ENCODE measurements at places on chromosomes 1 and 21. TPM values are rescaled to one million over a fixed set of nuclear protein-coding genes. Genes with fewer than 3 reads are reported as not detected.

DNA sequence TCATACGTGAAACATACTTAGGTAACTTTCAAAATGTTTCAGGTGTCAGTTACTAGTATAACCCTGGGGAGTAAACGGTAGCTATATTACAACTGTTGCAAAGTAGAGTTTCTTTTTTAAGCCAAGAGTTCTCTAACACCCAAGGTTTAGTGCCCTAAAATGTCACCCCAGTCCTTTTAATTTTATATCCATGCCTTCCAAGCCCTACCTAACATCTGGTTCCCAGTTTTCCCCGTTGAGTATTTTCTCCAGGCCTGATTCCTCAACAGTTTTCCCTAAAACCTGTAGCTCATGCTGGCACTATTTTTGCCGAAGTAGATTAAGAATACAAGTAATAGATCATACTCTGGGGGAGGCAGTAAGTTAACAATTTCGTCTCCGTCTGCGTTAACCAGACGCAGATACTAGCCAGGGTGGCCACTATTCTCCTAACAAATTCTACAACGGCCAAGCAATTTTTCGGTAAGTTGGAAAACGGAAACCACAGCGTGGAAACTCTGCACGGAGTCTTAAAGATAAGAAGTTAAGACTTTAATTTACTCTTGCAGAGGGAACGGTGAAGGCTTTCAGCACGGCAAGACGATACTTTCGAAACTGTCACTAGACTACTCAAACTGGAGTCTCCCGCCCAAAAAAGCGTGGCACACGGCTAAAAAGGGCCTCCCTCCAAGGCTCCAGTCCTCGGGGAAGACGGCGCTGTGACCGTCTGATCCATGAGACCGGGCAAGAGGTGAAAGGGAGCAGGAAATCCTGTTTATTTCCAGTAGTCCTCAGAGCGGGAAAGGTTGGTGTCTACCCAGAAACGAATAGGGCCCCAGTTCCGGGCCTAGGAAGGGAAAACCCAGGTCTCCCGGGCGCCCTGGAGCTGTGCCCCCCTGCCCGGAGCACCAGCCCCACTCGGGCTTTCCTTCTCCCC lies 945 bp downstream of the SRSF4 start:
- no peak for DNase-seq
- peak overlapping the region; percentile 94 for H3K4me3 ChIP-seq
- H3K4me1 ChIP-seq, result peaks cover 69% of the 10 kb centered on the region
- H3K36me3 ChIP-seq, result peaks cover 6% of the 10 kb centered on the region
- H3K27me3 ChIP-seq, result peaks cover 9% of the 10 kb centered on the region
- H3K27ac ChIP-seq, result peak overlapping the region; percentile 94

The RAB3B gene
- polyA plus RNA-seq, result not detected

GRCh38 chr1:54310439-54311328 lies 95.5 kb downstream of the SSBP3 start:
- peak; percentile 23 for DNase-seq
- no peaks in the 10 kb centered on the region for H3K36me3 ChIP-seq
- peak overlapping the region; percentile 5 for H3K4me3 ChIP-seq
- H3K4me1 ChIP-seq, result peaks cover 81% of the 10 kb centered on the region
- H3K27ac ChIP-seq, result peak overlapping the region; percentile 62
- no peaks in the 10 kb centered on the region for H3K27me3 ChIP-seq

DNA sequence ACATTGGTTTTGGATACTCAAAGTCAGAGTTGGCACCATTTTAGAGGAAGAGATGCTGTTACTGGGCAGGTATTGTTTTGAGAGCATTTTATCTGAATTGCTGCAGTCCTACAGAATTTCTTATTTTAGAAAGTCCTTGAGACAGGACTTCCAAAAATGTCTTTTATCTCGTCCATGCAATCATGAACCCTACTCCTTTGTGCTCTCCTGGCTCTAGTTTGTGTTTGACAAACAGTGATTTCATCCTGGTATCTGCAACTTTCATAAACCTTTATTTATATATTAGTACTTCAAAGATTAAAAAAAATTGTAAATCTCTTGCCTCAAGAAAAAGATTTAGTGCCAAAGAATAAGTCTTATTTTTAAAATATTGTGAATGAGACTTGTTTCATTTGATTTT lies 4.6 kb upstream of the ARPC5 start:
- no peak overlapping the region for H3K4me3 ChIP-seq
- H3K27me3 ChIP-seq, result peaks cover 9% of the 10 kb centered on the region
- DNase-seq, result no peak
- H3K27ac ChIP-seq, result no peak overlapping the region
- H3K36me3 ChIP-seq, result no peaks in the 10 kb centered on the region
- H3K4me1 ChIP-seq, result peaks cover 15% of the 10 kb centered on the region

DNA sequence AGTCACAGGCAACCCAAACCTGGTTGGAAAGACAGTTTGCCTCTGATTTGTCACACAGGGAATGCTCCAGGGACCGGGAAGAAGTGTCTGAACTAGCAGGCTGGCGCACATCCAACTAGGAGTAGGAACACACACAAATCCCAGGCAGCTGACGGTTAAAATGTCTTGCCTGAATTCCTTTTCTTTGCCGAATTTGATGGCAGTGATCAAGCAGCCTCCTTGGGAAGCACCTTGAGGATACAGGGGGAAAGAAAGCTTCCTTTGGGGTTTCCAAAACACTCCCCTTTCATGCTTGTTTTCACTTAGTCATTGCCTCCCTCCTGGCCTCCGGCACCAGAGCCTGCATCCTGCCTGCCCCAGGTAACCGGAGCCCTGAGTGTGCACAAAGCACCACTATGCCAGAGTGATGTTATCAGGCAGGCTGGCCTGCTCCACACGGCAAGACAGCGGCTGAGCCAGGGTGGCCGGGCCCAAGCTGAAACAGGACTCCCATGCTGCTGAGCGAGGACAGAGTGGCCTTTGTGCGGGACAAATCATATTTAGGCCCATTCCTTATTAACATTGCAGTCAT lies 193.8 kb downstream of the LMX1A start:
- no peaks in the 10 kb centered on the region for H3K4me1 ChIP-seq
- no peak overlapping the region for H3K4me3 ChIP-seq
- no peaks in the 10 kb centered on the region for H3K36me3 ChIP-seq
- DNase-seq, result no peak
- H3K27me3 ChIP-seq, result peaks cover 2% of the 10 kb centered on the region

The HCRTR1 gene
- not detected for polyA plus RNA-seq

The RUNX1 gene
- 10.6 TPM for polyA plus RNA-seq

GRCh38 chr1:160214481-160215140 lies 9.4 kb downstream of the PEA15 start:
- no peak for DNase-seq
- H3K4me3 ChIP-seq, result no peak overlapping the region
- no peak overlapping the region for H3K27ac ChIP-seq
- H3K4me1 ChIP-seq, result peaks cover 8% of the 10 kb centered on the region
- no peaks in the 10 kb centered on the region for H3K27me3 ChIP-seq

- no peak overlapping the region for H3K4me3 ChIP-seq
- no peaks in the 10 kb centered on the region for H3K36me3 ChIP-seq
- DNase-seq, result no peak
Measured at GRCh38 chr1:10704368-10704882, 92.0 kb downstream of the CASZ1 start.

- H3K36me3 ChIP-seq, result no peaks in the 10 kb centered on the region
- peaks cover 4% of the 10 kb centered on the region for H3K27me3 ChIP-seq
- no peaks in the 10 kb centered on the region for H3K4me1 ChIP-seq
- no peak overlapping the region for H3K4me3 ChIP-seq
- H3K27ac ChIP-seq, result no peak overlapping the region
- no peak for DNase-seq
Measured at GRCh38 chr1:61131716-61132115, 49.4 kb downstream of the NFIA start.

DNA sequence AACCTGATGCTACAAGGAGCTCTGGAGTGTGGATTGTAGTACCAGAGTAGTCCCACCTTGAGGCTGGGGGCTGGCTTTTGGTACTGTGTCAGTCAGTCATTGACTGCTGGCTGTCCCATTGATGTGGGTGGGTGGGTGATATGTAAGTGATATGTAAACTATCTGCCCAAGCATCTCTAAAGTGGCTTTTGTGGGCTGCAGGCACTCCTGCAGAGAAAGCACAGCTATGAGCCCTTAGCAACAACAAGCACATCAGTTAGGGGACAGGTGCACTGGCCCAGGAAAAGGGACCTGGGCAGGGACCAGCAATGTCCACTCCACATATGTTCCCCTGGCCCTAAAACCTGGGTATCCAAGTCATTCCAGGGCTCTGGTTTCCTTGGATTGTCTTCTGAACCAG lies 109.9 kb downstream of the TAS1R2 start:
- peaks cover 6% of the 10 kb centered on the region for H3K27me3 ChIP-seq
- no peaks in the 10 kb centered on the region for H3K4me1 ChIP-seq
- H3K4me3 ChIP-seq, result no peak overlapping the region
- H3K36me3 ChIP-seq, result no peaks in the 10 kb centered on the region
- H3K27ac ChIP-seq, result no peak overlapping the region

GRCh38 chr1:170864876-170865538 lies 70.3 kb upstream of the MROH9 start:
- no peak overlapping the region for H3K27ac ChIP-seq
- peaks cover 2% of the 10 kb centered on the region for H3K27me3 ChIP-seq
- no peak for DNase-seq
- H3K4me3 ChIP-seq, result no peak overlapping the region
- no peaks in the 10 kb centered on the region for H3K36me3 ChIP-seq

DNA sequence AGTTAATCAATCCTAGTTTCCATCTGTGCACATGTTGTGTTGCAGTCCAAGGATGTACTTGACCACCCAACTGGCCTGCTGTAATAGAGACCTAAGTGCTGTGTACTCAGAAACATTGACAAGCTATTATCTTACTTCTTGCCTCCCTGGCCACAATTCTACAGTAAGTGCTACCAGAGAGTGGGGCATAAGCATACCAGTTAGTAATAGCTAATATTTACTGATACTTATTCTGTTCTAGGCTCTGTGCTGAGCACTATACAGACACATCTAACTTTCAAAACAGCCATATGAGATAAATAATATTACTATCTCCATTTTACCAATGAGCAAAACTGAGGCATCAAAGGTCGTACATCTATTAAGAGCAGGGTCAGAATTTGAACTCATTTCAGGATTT lies 49.5 kb upstream of the NPL start:
- H3K4me3 ChIP-seq, result no peak overlapping the region
- no peaks in the 10 kb centered on the region for H3K36me3 ChIP-seq
- no peaks in the 10 kb centered on the region for H3K27me3 ChIP-seq
- no peak overlapping the region for H3K27ac ChIP-seq
- no peak for DNase-seq
- H3K4me1 ChIP-seq, result peaks cover 4% of the 10 kb centered on the region

The CLCA4 gene
- not detected for polyA plus RNA-seq

GRCh38 chr1:153818876-153819275 lies 43.7 kb downstream of the SLC27A3 start:
- H3K4me1 ChIP-seq, result no peaks in the 10 kb centered on the region
- H3K4me3 ChIP-seq, result no peak overlapping the region
- DNase-seq, result no peak
- peaks cover 41% of the 10 kb centered on the region for H3K36me3 ChIP-seq
- H3K27ac ChIP-seq, result peak overlapping the region; percentile 71

The LAMC1 gene
- polyA plus RNA-seq, result 0.19 TPM

GRCh38 chr21:35987475-35987874 lies 72.9 kb downstream of the SETD4 start:
- peaks cover 3% of the 10 kb centered on the region for H3K27me3 ChIP-seq
- H3K4me1 ChIP-seq, result no peaks in the 10 kb centered on the region
- no peak overlapping the region for H3K4me3 ChIP-seq
- no peak for DNase-seq
- H3K27ac ChIP-seq, result no peak overlapping the region

The C4BPB gene
- not detected for polyA plus RNA-seq

The WNT3A gene
- not detected for polyA plus RNA-seq

- H3K27ac ChIP-seq, result peak overlapping the region; percentile 76
- no peaks in the 10 kb centered on the region for H3K27me3 ChIP-seq
- peak overlapping the region; percentile 33 for H3K4me3 ChIP-seq
- DNase-seq, result no peak
Measured at GRCh38 chr21:33259428-33259827, 6.7 kb upstream of the IL10RB start.

DNA sequence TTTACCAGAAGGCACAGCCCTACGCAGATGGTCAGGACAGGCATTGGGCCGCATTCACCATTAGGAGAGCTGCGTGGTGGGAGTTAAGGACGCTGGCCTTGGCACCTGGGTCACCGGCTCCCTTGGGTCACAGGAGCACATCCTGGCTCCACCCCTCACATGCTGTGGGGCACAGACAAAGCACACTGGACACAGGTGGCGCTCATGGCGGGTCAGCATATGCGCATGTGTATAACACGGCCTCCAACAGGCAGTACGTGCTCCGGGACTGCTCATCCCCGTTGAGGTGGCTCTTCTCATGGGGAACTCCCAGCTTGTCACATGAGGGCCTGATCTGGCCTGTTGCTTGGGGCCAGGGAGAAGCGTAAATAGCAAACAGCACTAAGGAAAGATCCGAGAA lies 25.0 kb downstream of the PGBD5 start:
- no peaks in the 10 kb centered on the region for H3K4me1 ChIP-seq
- no peak for DNase-seq
- H3K27ac ChIP-seq, result no peak overlapping the region
- H3K27me3 ChIP-seq, result peaks cover 4% of the 10 kb centered on the region
- H3K36me3 ChIP-seq, result no peaks in the 10 kb centered on the region
- no peak overlapping the region for H3K4me3 ChIP-seq

The PCP4 gene
- not detected for polyA plus RNA-seq

DNA sequence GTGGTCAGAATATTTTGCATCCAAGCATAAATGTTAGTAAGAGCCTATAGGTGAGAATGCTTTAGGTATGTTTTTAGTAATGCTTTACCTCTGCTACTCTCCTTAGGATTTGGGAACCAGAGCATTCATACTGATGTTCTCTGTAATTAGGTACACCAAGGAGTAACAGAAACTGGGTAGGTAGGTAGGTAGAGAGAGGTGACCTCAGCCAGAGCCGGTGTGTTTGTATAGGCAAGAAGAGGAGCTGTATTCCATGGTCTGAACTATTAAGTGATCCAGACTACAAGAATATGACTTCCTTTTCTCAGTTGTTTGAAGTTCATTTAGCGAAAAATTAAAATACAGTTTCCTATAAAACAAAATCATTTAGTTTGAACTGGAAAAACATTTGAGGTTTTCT lies 108.5 kb downstream of the SDCCAG8 start:
- no peak overlapping the region for H3K4me3 ChIP-seq
- peaks cover 7% of the 10 kb centered on the region for H3K36me3 ChIP-seq
- no peaks in the 10 kb centered on the region for H3K4me1 ChIP-seq
- DNase-seq, result no peak
- no peaks in the 10 kb centered on the region for H3K27me3 ChIP-seq
- no peak overlapping the region for H3K27ac ChIP-seq

DNA sequence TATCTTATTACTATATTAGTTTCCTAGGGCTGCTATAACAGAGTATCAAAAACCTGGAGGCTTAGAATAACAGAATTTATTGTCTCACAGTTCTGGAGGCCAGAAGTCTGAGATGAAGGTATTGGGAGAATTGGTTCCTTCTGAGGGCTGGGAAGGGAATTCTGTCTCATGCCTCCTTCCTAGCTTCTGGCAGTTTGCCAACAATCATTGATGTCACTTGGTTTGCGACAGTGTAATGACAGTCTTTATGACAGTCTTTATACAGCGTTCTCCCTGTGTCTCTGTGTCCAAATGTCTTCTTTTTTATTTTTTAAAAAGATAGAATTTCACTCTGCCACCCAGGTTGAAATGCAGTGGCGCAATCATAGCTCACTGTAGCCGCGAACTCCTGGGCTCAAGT lies 15.8 kb upstream of the CENPF start:
- H3K4me1 ChIP-seq, result no peaks in the 10 kb centered on the region
- no peaks in the 10 kb centered on the region for H3K36me3 ChIP-seq
- H3K4me3 ChIP-seq, result no peak overlapping the region
- H3K27ac ChIP-seq, result no peak overlapping the region

The OR2L2 gene
- not detected for polyA plus RNA-seq

GRCh38 chr1:19633106-19633505 lies 11.0 kb upstream of the NBL1 start:
- H3K4me3 ChIP-seq, result no peak overlapping the region
- H3K27me3 ChIP-seq, result no peaks in the 10 kb centered on the region
- no peak overlapping the region for H3K27ac ChIP-seq
- no peaks in the 10 kb centered on the region for H3K4me1 ChIP-seq
- H3K36me3 ChIP-seq, result no peaks in the 10 kb centered on the region
- no peak for DNase-seq
